Esophagus squamous epithelium (tissue), 5 donors: ENCODE measurements at places on chromosomes 11 and 22.

- DNase-seq: no peak
Measured at GRCh38 chr11:26556582-26556981, 15.5 kb downstream of the MUC15 start.

- no peak for DNase-seq
Measured at GRCh38 chr11:13686776-13687175, 18.3 kb downstream of the FAR1 start.

DNA sequence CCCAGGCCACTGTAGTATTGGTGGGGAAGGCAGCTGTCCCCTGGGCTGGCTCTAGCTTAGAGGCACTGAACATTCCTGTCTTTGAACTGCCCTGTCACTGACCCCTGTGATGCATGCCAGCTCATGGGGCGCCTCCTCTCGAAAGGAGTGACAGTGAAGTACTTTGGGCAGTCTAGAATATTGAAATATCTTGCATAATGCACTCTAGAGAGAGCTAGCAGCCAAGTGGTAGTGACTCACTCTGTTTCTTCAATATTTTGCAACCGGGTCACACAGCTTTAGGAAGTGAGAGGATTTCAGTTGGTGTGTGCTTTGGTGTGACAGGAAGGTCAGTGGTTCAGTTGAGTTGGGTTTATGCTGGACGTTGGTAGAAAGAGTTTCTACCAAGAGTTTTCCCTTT is 35.5 kb upstream of the ST14 start:
- DNase-seq: peak; percentile 21

DNA sequence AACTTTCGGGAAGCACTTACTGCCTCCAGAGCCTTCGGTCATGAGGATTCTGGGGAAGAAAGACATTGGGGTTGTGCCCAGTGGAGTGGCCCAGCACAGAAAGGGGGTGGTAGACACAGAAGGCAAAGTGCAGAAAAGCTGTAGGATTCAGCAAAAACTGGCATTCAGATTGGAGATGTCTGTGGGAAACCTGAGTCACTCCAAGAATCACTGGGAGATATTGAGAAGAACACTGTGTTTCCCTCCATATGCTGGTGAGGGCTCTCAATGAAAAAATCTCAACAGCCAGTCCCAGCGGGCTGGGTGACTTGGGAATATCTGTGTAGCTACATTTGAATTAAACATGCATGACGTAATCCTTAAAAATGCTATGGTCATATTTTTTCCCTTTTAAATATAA is 61.2 kb upstream of the RCN1 start:
- DNase-seq: no peak

DNA sequence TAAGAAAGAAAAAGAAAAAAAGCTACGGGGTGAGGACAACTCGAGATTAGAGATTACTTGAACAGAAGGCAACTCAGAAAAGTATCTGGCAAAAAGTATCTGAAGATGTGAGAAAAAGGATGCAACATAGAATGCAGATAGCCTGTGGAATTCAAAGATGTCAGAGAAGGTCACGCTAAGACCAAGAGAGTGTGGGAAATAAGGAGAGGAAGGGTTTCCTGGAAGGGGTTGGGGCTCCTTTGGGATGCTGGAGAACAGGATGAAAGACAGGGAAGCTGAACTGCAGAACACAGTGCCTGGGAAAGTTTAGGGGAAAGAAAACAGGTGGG is 1.2 kb downstream of the GUCY1A2 start:
- no peak for DNase-seq

GRCh38 chr11:65528819-65529350 is 4.0 kb downstream of the SCYL1 start:
- DNase-seq: no peak

- DNase-seq: no peak
Measured at GRCh38 chr11:104678408-104678807, 219.9 kb downstream of the CASP12 start.

- no peak for DNase-seq
Measured at GRCh38 chr11:127461241-127462064, 460.9 kb upstream of the KIRREL3 start.

DNA sequence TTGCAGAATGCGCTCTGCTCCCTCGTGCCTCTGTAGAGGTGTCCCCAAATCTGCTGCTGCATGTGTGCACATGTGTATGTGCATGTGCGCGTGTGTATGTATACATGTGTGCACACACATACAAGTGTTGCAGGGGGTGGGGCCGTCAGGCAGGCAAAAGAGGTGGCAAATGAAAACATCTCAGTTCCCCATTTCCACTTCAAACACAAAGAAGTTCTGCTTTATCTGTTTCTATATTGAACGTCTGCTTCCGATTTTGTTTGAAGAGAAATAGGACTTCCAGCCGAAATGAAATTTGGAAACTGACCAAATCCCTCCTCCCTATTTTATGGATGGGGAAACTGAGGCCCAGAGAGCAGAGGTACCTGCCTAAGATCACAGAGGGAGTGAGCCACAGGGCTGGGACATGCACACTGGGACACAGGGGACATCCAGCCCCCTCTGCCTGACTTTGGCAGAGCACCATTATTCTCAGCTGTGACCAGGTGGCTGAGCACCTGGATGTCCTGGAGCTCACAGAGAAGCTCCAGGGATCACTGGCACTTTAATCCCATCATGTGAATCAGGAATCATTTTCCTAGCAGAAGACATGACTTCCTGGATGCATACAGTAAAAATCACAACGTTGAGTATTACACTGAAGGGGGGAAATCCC is 41.2 kb upstream of the ALX4 start:
- DNase-seq: no peak

DNA sequence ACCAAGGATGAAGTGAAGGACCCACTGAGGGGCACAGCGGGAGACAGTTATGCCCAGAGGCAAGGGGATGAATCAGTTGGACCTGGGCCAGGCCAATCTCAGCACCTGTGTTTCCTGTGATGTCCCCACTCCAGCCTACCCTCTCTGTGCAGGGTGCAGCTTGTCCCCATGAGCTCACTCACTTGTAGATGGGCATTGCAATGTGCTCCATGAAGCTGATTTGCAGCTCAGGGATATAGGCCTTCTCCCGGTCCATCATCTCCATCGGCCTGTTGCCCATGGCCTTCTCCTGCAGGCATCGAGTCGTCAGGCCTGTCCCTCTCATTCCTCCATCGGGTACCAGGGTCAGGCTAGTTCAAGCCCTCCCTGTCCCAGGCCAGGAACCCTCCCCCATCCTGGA is 96.2 kb downstream of the PDE2A start:
- no peak for DNase-seq

GRCh38 chr22:27782088-27782487 is 19.5 kb downstream of the MN1 start:
- no peak for DNase-seq

GRCh38 chr22:46855681-46856080 is 93.2 kb downstream of the TBC1D22A start:
- no peak for DNase-seq

- DNase-seq: no peak
Measured at GRCh38 chr22:42283278-42284201, 13.1 kb upstream of the TCF20 start.

- no peak for DNase-seq
Measured at GRCh38 chr11:95499516-95500135, 268.6 kb upstream of the SESN3 start.

DNA sequence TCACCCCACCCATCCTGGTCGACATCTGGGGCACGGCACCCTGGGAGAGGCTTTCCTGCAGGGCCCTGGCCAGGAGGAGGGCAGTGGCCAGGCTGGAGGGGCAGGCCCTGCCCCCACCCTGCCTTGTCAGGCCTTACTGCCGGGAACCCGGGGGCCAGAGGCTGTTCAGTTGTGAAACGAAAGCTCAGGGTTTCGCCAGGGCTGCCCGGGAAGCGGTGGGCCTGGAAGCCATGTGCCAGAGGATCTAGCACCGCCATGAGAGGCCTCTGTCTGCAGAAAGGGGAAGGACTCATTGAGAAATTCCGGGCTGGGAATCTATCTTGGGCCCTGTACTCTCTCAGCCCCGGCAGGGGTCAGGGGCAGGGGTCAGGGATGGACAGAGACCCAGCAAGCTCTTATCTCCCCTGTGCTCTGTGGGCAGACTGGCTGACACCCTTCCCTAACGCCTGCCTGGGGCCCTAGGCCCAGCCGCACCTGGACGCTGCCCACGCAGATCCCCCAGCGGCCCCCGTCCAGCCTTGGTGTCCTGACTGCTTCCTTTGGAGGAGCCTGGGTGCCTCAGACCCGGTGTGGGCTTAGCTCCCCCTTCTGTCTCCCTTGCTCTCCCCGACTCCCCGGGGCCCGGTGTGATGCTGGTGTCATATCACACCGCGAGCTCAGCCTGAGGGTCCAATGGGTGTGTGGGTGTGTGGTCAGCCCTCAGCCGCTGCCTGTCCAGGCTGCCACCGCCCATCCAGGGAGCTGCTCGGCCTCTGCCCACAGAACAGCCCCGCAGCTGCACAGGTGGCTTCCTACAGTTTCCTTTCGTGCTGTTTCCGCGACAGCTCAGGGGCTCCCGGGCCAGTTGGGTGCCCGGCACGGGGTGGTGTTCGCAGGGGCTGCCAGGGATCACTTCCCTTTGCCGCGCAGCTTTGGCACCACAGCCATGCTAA is 6.5 kb downstream of the PIM3 start:
- DNase-seq: no peak

DNA sequence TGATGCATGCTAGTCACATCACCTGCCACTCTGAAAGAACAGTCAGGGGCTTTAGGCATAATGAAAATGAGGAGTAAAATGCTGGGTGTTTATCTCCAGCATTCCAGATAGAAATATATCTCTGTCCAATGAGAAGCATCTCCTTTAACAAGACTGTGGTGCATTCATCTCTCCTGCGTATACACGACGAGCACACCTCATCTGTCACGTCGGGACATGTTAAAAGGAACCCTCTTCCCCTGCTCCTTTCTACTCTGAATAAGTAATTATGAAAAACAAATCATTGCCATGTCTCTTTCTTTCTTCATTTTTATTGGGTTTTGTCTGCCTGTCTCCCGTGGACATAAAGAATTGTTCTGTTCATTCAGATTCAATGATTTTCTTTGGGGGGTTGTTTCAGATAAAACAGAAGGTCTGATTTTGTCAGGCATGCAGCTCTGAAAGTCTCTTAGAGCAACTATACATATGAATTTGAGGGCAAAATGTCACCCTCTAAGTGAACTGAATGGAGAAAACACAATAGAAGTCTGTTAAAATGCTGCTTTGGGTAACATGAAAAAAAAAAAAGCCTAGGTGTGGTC is 195.0 kb downstream of the MAML2 start:
- no peak for DNase-seq

GRCh38 chr22:49408102-49408836 is 419.4 kb downstream of the BRD1 start:
- no peak for DNase-seq

DNA sequence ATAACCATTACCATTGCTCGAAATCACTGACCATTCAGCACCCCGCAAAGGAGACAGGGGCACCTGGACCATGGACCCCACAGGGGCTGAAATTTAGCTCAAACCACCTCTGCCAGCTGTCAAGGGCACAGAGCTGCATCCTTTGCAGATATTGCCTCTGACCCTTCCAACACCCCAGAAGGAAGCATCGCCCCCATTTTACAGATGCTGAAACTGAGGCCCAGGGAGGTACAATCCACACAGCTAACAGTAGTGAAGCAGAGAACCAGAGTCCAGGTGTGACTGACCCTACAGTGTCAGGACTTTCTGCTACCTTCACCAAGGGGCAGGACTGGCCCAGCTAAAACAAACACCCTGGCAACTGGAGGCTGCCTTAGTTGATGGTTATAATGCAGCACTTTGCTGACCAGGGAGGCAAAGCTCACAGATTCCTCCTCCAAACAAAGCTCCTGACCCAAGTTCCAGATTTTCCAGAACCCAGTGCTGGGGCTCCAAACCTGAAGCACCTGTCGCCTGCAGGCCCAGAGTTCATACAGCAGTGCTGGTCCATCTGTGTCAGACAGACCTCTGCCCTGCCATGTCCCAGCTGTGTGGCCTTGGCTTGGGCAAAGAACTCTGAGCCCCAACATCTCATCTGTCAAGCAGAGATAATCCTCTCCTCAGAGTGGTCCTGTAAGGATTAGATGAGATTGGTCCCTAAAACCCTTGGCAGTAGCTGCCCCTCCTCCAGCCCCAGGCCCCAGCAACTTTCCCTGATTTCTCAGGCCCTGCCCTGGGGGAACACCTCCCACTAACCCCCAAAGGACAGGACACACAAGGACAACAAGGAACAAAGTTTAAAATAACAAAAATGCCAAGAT is 15.2 kb upstream of the ARAP1 start:
- DNase-seq: no peak

- DNase-seq: no peak
Measured at GRCh38 chr22:41216984-41217383, 11.9 kb downstream of the L3MBTL2 start.

GRCh38 chr11:115471367-115471766 is 32.8 kb downstream of the CADM1 start:
- no peak for DNase-seq

- DNase-seq: no peak
Measured at GRCh38 chr22:29200901-29201300, 4.8 kb upstream of the EMID1 start.

DNA sequence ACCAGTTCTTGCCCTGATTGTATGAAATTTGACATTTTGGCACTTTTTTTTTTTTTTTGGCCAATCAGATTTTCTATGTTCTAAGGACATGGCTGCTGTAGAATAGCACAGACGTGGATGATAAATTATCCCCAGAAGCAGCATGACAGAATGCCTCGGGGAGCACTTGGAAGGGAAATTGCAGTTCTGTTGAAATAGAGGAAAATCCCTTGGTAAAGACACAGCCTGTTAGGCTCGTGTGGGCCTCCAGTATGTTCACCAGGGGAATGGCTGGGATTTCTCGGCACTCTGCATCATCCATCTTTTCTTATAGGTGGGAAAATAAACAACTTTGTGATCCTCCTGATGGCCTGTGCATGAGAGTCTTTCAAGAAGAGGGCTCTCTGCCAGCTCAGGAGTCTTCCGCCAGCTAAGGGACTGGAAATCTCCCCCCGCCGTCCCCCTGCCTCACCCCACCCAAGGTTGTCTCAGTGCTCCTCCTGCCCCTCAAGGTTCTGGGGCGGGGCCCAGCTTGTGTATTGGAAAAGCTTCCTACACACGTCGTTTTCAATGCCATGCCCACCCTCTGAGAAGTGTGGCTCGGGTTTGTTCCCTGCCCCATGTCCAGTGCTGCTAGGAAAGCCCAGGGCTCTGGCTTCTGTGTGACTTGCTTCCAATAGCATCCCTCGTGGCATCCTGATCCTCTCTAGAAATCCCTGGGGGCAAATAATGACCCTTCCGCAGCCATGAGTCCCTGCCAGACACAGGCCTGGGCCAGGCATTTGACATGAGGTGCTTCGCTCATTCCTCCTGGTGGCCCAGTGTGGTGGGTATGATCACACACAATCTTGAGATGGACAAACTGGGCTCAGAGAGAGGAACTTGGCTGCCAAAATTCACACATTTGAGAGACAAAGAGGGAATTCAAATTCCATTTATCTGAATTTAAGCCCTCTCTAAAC is 70.6 kb upstream of the ATXN10 start:
- no peak for DNase-seq

DNA sequence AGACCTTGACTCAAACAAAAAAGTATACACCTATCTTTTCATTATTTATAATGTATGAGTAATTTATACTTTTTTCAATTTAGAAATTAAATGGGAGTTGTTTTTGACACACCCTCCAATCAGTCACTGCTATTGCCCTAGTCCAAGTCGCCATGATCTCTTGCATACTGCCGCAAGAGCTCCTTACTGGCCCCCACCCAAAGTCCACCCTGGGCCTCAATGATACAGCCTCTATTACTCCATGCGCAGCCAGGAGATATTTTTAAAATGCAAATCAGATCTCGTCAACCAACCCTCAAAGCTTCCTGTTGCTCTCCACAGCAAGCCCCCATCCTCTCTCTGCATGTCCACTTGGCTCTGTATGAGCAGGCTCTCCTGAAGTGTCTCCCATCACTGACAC is 12.8 kb upstream of the LMO1 start:
- DNase-seq: no peak
